Retina (tissue), 1 donor: ENCODE measurements at places on chromosomes 5 and 9.

DNA sequence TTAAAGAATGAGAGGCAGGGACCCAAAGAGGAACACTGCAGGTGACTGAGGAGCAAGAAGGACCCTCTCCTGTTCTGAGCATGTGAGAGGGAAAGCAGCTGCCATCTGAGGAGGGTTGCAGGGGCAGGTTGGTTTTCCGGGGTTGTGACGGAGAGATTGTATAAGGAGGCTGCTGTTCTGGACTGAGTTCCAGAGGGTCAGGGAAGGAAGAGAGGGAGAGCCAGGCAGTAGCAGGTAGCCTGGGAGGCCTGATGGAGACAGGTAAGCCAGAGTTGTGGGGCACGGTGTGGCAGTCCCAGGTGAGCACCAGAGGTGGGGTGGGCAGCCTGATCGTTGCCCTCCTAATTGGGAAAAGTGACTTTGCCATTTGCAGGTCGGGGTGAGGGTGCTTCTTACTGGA lies 9.8 kb downstream of the CCT5 start:
- no peak for DNase-seq

- DNase-seq: no peak
These were observed 1.5 kb downstream of the SPAAR start for GRCh38 chr9:35910613-35911359.

GRCh38 chr9:72952914-72953313 lies at the start of gene ALDH1A1:
Gene ALDH1A1, minus strand, starts transcription at chr9:72953053. Its CDS starts 53 bp downstream, at chr9:72953000.
- no peak for DNase-seq

GRCh38 chr5:65969539-65970393 lies 43.4 kb downstream of the ERBIN start:
- no peak for DNase-seq

GRCh38 chr5:103283120-103283519 lies 24.6 kb downstream of the MACIR start:
- DNase-seq: no peak

DNA sequence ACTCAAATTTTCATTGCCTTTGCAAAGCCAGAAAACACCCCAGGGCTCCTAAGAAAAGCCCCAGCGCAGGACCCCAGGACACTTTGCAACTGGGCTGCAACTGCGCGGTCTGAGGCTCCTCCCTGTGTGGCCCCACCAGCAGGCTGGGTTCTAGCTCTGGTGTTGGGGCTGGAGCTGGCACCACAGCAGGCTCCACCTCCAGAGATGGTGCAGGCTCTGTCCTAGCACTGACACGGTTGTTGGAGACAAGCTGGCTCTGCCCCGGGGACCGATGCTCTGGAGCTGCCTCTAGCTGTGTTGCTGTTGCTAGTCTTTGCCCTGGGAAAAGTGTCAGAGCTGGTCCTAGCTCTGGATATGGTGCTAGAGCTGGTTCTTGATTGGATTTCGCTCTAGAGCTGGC lies 13.6 kb downstream of the LCN10 start:
- DNase-seq: no peak

- DNase-seq: no peak
These were observed 219.2 kb upstream of the KLF4 start for GRCh38 chr9:107708791-107709190.

- peak; percentile 56 for DNase-seq
These were observed 171.3 kb downstream of the PSAT1 start for GRCh38 chr9:78468231-78468630.
